ENCODE measurements at places on chromosomes 3 and 15.

DNA sequence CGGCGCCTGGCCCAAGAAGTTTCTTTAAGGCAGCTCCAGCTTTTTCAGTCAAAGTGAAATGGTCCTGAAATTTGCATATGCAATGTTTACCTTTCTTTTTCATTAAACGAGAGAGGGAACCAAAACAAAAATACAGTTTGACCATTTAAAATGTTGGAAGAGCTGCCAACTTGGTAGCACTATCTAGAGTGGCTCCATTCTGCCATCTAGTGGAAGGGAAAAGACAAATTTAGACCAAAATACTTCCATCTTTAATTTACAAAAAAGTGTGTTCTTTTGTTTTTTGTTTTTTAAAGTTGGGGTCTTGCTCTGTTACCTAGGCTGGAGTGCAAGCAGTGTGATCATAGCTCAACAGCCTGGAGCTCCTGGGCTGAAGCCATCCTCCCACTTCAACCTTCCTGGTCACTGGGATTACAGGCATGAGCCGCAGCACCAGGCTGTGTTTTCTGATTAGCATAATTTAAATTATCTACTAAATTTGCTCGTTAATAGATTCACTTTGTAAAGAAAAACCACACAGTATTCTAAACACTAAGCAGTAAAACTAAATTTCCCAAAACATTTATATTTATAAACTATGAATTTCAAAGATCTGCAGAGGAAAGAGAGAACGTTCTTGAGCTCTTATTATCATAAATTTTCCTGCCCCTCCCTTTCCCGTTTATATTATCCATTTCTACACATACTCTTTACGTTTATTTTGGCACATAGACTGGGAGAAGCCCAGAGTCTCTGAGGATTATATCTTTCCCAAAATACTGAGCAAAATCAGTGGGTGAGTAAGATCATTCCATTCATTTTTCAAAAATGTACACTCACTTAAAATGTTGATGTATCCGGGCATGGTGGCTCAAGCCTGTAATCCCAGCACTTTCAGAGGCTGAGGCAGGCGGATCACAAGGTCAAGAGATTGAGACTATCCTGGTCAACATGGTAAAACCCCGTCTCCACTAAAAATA is 15.4 kb upstream of the RFC4 start:
- DNase-seq: no peak

DNA sequence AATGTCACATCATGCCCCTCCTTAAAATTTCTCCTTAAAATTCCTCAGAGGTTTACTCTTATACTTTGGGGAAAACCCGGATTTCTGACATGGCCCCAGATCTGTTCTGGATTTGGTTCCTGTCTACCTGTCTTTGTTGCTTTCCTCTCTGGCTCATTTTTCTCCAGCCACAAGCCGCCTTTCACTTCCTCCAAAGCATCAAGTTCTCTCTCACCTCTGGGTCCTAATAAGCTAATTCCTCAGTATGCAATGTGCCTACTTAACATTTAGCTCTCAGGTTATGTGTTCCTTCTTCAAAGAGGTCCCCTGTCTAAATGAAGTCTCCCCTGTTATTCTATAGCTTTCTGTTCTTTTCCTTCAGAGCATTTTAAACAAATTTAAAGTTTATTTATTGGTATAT is 16.1 kb downstream of the HMG20A start:
- no peak for DNase-seq

GRCh38 chr3:131892331-131892730 is 142.5 kb downstream of the CPNE4 start:
- no peak for DNase-seq

DNA sequence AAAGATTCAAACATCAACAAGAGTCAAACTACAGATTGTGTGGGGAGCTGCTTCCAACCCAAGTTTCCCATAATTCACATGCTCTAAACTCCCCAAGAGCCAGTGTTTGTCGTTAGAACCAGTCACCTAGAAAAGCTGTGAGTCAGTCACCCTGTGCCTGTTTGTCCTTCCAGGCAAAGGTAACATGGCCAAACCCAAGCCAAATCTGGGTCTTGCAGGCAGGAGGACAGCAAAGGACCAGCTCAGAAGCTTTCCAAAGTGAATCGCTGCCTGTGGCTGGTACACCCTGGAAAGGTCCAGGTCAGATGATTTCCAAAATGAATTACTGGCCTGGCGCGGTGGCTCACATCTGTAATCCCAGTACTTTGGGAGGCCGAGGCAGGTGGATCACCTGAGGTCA is 251.5 kb downstream of the FAM43A start:
- DNase-seq: no peak

GRCh38 chr3:52220380-52221026 is 4.9 kb downstream of the TLR9 start:
- DNase-seq: peak; percentile 82

- no peak for DNase-seq
Measured at GRCh38 chr15:48388016-48388851, 57.0 kb downstream of the DUT start.

GRCh38 chr15:89971592-89971997 is 29.5 kb upstream of the ZNF710 start:
- peak; percentile 1 for DNase-seq

- DNase-seq: no peak
Measured at GRCh38 chr3:61822588-61822987, 261.2 kb downstream of the PTPRG start.

DNA sequence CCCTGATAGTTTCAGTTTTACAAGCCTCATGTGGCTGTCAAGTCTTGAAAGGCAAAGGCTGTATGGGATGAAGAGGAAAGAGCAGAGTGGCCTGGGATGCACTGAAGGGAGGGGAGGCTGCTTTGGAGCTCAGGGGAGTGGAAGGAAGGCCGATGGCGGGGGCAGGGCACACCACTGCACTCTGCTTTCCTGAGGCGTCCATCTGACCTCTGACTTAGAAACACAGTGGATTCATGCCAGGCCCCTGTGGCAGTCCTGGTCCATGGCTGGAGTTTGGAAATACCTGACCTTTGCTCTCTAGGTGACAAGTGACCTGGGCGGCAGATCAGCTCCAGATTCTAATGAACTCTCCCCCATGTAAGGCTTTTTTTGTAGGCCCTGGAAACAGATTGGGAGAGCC is 19.0 kb downstream of the FAH start:
- DNase-seq: no peak

- DNase-seq: no peak
Measured at GRCh38 chr3:7074217-7074616, 213.3 kb downstream of the GRM7 start.

GRCh38 chr3:195704433-195704999 is 16.3 kb upstream of the MUC20 start:
- no peak for DNase-seq

DNA sequence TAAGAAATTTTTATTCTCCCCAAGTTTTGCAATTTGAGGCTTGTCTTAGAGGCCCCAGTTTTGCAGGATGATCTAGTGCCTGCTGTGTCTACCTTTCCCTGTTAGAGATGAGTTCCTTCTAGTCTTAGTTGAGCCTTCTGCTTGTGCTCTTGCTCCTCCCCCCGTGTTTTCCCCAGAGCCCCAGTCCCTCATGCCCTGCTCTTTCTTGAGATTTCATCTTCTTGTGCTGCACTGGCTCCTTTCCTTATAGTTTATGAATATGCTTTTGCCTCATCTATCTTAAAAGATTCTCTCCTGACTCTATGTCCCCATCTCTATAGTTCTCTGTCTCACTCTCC is 4.7 kb downstream of the GAP43 start:
- no peak for DNase-seq

GRCh38 chr15:37103475-37104423 is 3.4 kb upstream of the MEIS2 start:
- no peak for DNase-seq

DNA sequence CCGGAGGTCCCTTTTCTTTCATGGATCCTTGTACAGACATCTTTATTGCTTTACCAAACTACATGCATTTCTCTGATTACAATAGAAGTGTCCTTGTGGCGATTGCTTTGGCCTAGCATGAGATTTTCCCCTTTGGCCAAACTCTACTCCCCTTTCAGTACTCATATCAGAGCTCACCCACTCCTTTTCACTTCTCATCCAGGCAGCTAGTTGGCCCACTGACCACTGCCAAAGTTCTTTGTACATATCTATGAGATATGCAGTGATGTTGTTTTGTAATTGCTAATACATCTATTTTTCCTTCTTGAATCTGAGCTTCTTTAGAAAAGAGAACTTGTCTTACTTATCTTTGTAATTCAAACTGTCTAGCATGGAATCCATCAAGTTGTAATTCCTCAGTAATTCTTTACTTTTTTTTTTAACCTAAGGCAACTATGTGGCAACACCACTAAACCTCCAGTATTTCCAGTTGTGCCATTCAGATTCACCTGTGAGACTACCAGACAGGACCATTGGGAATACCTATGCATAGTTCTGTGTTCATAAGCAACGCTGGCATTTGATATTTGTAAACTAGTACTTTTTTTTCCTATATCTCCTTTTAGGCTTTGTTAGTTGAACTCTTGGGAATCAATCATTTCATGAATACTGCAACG is 39.2 kb downstream of the AADACL2 start:
- DNase-seq: no peak

Data from activated CD8-positive, alpha-beta memory T cell treated with anti-CD3 and anti-CD28 coated beads for 1 hour (primary cell).